Thoracic aorta (tissue), 2 donors: ENCODE measurements at places on chromosomes 16 and 17. TPM values are rescaled to one million over a fixed set of nuclear protein-coding genes. Genes with fewer than 3 reads are reported as not detected.

Gene CBX2
- not detected for total RNA-seq

Gene DHODH
- 4.7 TPM for total RNA-seq

Gene FAHD1
- 17.5 TPM for total RNA-seq

Gene KRTAP4-4
- not detected for total RNA-seq

DNA sequence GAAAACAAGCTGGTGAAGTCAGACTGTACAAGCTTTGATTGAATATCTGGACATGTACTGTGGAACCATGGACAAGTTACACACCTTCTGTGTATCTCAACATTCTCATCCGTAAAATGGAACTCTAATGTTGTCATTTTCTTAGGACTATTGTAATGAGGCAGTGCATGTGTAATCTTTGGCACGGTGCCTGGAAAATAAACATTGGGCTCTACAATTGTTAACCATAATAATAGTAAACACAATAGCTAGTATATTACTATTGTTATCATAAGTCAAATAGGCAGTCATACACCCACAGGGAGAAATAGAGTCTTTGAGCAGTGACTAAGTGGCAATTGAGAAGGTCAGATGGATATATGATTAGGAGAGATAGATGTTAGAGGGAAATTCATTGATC lies 39.8 kb upstream of the ANKFN1 start:
- DNase-seq: no peak

- DNase-seq: no peak
Measured at GRCh38 chr16:56332464-56333079, 92.8 kb downstream of the AMFR start.

DNA sequence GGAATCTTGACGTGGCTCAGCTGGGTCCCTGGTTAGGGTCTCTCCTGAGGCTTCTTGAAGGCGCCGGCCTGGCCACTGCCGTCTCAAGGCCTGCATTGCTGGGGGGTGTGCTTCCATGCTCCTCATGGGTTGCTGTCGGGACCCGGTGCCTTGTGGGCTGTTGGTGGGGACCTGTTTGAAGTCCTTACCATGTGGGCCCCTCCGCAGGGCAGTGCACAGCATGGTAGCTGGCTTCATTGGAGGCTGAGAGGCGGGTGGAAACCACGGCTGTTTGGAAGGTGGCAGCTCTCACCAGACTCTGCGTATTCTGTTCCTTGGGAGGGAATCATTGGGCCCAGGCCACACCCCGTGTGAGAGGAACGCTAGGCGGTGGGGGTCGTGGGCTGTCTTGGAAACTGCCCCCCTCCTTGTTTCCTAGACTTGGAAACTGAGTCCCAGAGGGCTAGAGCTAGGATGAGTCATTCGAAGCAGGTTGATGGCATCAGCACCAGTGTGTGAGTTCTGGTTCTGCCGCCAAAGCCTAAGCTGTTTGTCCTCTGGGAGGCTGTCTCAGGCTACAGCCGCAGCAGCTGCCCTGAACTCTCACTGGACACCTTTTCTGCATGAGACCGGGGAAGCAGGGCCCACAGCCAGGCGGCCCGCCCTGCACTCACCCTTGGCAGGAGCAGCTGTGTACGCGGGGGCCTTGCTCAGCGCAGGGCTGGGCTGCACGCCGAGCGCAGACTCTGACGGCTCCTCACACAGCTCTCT lies 35.2 kb downstream of the ZNF750 start:
- no peak for DNase-seq

GRCh38 chr17:51010173-51010675 lies 110.4 kb downstream of the SPAG9 start:
- DNase-seq: no peak

- DNase-seq: no peak
Measured at GRCh38 chr16:77212741-77213541, 13.7 kb downstream of the SYCE1L start.

DNA sequence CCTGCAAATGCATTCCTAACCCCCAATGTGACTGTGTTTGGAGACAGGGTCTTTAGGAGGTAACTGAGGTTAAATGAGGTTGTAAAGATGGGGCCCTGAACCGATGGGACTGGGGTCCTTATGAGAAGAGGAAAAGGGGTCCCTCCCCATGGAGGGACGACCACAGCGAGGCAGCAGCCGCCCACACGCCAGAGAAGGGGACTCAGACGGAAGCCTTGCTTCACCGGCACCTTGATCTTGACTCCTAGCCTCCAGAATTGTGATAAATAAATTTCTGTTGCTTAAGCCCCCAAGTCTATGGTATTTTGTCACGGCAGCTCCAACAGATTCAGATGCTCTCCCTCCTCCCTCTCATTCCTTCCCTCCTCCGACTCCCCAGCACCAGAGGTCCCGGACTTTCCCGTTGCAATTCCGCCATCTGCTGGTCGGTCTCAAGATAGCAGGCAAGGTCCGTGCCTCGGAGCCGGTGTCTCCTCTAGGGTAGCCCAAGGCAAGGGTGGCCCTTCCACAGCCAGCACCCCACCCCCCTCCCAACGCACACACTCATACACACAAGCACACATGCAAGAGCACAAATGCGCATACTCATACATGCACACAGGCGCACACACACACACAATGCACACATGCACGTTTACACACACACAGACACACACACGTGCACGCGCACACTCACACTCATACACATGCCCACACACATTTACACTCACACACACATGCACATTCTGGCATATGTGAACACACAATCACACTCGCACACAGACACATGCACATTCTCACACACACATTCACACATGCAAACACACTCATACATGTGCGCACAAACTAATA lies 23.1 kb upstream of the C16orf78 start:
- no peak for DNase-seq

- DNase-seq: no peak
Measured at GRCh38 chr16:49674351-49674851, 181.5 kb downstream of the ZNF423 start.

GRCh38 chr17:40415390-40415789 lies 2.3 kb downstream of the TOP2A start:
- DNase-seq: no peak

DNA sequence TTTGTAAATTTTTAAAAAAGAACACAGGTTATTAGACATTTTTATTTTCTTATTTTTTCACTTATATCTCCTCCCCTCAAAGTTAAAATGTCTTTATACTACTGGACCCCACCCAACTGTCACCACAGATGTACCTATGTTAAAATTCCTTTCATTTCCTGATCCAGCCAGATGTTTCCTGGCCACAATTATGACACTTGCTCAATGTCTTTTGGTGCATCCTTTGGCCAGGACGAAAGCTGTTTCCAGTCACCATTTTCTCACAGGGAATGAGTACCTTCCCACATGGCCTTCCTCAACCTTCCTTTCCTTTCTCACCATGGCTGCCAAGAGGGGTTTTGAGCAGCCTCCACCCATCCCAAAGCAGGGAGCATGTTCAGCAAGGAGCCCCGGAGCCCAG lies 365.7 kb upstream of the MAF start:
- no peak for DNase-seq

DNA sequence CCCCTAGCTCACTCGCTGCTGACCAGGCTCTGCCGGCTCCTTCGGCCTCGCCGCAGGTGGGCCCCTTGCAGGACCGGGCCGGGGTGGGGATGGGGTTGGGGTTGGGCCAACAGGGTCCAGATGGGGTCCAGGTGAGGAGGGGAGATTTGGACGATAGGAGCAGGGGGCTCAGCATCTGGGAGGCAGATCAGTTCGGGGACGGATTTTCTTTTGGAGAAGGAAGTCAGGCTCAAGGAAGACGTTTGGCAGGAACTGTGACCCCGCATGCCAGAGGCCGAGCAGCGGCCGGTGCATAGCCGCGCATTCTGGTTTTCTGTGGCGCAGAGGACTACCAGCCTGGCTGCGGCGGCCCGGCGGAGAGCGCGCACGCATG lies 845 bp upstream of the ALDOA start:
- DNase-seq: no peak

GRCh38 chr17:61411261-61412142 lies 11.9 kb downstream of the TBX2 start:
- DNase-seq: no peak
